ENCODE measurements at places on chromosomes 4 and X.
A peak's percentile ranks its signal among the peaks of the same experiment; 100 is the strongest.

GRCh38 chrX:38311743-38312142 lies 15.6 kb downstream of the RPGR start:
- no peak for DNase-seq

DNA sequence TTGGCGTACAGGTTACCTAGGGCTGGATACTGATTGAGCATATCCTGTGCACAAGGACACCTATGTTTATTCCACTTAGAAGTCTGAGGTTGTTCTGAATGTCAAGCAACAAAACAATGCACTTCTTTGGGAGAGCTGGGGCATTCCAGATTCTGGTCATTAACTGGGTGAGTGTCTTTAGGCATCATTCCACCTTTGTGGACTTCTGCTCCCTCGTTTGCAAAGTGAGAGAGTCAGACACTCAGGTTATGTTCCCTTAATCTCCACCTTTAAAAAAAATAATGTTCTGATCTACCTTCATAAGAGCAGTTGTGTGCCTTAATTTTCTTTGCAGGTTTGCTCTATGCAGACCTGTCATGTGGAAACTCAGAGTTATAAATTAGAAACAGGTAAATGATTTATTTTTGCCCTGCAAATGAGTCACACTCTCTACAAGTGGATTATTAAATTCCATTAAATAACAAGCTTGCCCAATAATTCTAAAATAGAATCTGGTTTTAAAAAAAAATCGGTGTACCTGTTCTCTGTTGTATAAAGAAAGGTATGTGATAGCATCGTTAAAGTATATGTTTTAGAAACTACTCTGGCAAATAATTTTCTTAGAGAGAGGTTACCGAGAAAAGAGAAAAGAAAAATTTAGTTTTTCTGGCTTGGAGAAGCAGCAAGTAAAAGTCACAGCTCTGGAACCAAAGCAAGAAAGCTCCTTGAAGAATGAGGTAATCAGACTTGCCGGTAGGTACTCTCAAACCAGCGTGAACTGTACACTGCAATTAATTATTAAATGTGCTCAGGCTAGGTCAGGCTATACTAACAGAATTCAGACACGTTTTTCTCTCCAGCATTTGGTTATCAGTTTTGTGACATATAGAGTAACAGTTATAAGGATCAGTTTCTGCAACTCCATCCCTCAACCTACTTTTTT lies 93.2 kb downstream of the SORBS2 start:
- DNase-seq = no peak

- DNase-seq = no peak
Observed at GRCh38 chrX:13001961-13002671, 27.2 kb downstream of the TMSB4X start.

- DNase-seq = no peak
Observed at GRCh38 chrX:11197671-11198070, 86.5 kb downstream of the HCCS start.

GRCh38 chr4:183905081-183905592 lies at the start of gene STOX2:
Gene STOX2 (plus strand): TSS chr4:183905307. CDS start chr4:183906791, 1,484 bp downstream.
- DNase-seq = peak; percentile 86

DNA sequence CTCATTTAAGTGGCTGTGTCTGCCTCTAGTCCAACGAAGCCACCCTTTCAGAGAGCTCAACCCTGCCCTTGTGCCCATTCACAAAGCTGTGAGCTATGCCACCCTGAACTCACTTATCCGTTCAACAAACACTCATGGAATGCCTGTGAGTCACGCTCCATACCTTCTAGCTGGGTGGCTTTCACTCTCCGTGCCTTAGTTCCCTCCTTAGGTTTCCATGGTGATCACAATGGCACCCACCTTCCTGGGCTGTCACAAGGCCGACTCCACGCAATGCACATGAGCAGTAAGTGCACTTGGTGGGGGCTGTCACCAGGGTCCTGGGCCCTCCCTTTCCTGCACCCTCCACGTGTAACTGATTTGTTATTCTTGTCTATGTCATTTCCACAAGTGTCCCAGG lies 37.2 kb upstream of the PPP2R2C start:
- no peak for DNase-seq

- no peak for DNase-seq
Observed at GRCh38 chr4:2261853-2262144, at the start of gene MXD4. Gene MXD4 (minus strand): TSS chr4:2262109. CDS start chr4:2261980, 129 bp downstream.

DNA sequence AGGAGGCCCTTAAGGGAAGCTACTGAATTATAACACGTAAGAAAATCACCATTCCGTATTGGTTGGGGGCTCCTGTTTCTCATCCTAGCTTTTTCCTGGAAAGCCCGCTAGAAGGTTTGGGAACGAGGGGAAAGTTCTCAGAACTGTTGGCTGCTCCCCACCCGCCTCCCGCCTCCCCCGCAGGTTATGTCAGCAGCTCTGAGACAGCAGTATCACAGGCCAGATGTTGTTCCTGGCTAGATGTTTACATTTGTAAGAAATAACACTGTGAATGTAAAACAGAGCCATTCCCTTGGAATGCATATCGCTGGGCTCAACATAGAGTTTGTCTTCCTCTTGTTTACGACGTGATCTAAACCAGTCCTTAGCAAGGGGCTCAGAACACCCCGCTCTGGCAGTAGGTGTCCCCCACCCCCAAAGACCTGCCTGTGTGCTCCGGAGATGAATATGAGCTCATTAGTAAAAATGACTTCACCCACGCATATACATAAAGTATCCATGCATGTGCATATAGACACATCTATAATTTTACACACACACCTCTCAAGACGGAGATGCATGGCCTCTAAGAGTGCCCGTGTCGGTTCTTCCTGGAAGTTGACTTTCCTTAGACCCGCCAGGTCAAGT lies 6.9 kb upstream of the MSANTD1 start:
- DNase-seq = no peak

DNA sequence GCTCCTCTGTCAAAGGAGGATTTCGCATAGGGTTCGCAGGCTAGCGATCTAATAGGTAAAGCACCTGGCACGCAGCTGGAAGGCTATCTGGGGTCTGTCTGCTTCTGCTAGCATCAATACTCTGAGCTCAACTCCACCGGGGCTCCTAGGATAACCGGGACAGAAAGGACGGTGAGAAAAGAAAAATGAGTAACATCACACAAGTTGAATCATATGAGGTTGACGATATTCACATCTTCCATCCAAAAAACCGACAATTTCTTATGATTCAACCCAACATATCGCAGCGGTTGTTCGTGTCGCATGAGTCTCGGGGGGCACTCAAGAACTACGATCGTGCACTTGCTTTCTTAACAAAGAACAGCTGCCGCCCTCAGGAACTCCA lies 1.8 kb downstream of the PROM1 start:
- DNase-seq = no peak

- no peak for DNase-seq
Observed at GRCh38 chr4:137678796-137679195, 146.5 kb upstream of the PCDH18 start.

GRCh38 chrX:154372612-154373022 lies 1.8 kb downstream of the FLNA start:
- DNase-seq = no peak

GRCh38 chr4:25757452-25757851 lies 101.8 kb downstream of the SLC34A2 start:
- DNase-seq = no peak

- DNase-seq = no peak
Observed at GRCh38 chrX:141439651-141440050, 144.9 kb downstream of the SPANXA1 start.

DNA sequence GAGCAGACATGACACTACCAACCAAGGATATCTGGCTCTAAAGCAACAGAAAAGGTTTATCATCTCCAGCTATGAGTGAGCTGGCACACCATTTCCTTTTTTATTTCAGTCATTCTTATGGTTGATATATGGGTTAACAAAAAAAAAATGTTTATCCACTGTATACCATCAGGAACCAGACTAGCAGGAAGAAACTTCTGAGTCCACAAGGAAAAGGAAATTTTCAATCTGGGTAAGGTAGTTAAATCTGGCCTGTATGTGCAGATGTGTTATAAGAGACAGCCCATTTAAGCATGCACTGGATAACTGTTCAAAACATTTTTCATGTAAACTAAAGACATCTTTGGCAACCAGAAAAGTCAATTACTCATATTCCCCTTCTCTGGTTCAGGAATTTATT lies 35.0 kb downstream of the AMMECR1 start:
- DNase-seq = no peak

GRCh38 chrX:122135070-122135469 lies 1049.0 kb upstream of the GRIA3 start:
- no peak for DNase-seq

- DNase-seq = peak; percentile 70
Observed at GRCh38 chr4:139509727-139510410, 46.1 kb downstream of the SETD7 start.

GRCh38 chr4:22573198-22573597 lies 57.3 kb upstream of the ADGRA3 start:
- DNase-seq = peak; percentile 73

GRCh38 chrX:40205471-40205870 lies 107.7 kb upstream of the BCOR start:
- no peak for DNase-seq

GRCh38 chrX:139533444-139533843 lies 2.9 kb downstream of the F9 start:
- no peak for DNase-seq

DNA sequence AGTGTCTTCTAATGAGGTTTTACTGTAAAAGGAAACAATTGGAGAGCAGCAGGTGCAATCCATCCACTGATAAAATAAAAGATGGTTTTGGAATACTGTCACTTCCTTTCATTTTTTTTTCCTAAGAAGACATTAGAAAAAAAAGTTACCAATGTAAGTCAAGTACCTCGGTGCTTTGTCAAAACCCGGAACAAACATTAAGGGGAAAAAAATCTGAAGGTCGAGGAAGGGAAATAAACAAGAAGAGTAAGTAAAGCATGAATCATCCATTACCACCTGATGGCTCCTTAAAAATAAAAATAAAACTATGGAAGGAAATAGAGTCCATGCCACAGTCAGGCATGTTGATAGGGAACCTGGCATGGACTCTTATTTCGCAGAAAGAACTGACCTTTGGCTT lies 15.3 kb upstream of the XPNPEP2 start:
- no peak for DNase-seq

DNA sequence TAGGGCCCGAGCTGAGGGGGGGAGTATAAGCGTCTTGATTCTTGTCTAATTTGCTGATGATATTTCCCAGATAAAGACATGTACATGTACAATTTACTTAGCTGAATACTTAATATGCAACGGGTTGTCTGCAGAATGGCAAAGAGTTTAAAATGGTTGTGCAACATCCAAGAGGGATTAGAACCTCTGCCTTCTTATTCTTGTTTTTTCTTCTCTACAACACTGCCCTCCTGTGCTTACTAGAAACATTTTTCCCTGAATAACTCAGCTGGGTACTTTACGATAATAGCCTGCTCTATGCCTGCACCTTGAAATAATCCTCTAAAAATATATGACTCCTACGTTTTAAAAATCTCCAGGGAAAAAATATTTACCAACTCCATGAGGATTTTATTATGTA lies 41.8 kb downstream of the INTS12 start:
- DNase-seq = peak; percentile 27

DNA sequence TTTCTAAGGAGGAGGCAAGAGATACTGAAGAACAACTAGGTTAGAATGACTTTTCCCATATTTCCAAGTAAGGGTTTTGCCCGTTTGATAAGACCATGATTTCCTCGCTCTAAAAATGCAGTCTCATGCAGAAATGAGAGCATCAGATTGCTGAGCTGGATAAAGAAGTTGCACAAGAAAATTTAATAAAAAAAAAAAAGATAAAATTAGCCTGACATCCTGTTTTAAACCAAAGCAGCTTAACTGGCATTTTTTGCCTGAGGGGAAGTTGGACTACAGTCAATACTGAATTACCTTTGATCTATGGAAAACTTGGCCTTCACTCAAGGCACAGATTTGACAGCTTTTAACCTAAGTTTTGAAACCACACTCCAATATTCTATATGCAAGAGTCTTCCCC lies 208.4 kb downstream of the GASK1B start:
- no peak for DNase-seq

DNA sequence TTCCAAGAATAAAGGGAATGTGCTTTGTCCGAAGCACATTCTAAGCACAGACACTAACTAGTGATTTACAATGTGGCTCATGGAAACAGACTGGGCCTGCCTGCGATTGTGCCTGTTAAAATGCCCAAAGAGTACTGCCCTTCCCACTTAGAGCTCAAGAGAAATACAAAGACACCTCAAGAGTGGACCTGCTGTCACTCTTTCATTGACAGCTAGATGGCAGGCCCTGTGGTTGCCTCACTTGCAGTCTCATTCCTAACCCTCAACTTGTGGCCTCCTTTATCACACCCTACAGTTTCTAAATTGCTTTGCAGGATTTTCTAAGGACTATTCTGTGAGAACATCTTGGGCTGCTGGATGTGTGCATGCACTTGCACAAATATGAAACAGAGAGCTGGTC lies 331.0 kb upstream of the EMCN start:
- DNase-seq = peak; percentile 14

GRCh38 chr4:151197247-151197646 lies 79.7 kb upstream of the PRSS48 start:
- no peak for DNase-seq

- DNase-seq = peak; percentile 16
Observed at GRCh38 chrX:126770179-126770578, 49.4 kb upstream of the PRR32 start.

DNA sequence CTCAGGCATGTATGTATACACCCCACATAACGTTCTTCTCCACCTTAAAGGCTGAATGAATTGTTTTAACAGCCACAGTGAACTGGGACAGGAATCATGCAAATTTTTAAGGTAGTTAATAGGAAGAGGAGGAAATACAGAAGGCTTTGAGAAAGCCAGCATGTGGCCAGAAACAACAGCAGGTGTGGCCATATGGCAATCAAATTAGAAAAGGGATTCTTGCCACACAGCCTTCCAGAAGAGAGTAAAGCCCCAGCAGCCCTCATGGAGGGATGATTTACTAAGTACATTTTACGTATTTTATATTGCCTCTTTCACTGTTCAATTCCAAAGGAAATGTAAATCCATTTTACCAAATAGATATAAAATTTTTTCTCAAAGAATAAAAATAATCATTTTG lies 792.2 kb downstream of the ADGRL3 start:
- DNase-seq = no peak

DNA sequence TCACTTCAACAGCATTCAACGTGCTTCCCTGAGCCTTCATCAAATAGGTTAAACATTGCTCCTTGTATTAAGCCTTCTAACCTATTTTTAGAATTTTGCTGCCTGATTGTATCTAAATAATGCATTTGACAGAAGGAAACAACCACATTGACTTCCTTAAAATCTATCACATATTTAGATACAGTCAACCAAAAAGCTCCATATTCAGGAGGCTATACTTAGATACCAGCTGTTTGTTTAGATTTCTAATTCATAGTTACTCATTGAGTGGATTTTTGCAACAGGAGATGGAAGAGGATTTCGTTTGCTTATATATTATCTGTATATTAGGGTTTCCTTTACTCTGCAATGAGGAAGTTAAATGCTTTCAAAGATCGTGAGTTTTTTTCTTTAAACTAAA lies 241.1 kb upstream of the PPP1R2C start:
- DNase-seq = no peak

- no peak for DNase-seq
Observed at GRCh38 chr4:68082758-68083157, 46.9 kb downstream of the TMPRSS11F start.

GRCh38 chr4:112978691-112979472 lies 70.6 kb upstream of the ANK2 start:
- DNase-seq = no peak

- no peak for DNase-seq
Observed at GRCh38 chr4:35734381-35735098, 509.8 kb downstream of the ARAP2 start.

GRCh38 chr4:100286636-100287035 lies 96.4 kb upstream of the DDIT4L start:
- no peak for DNase-seq

Data from pons (tissue), 1 donor.